Epithelial cell of proximal tubule (primary cell): ENCODE measurements at places on chromosomes 3 and 15.

- DNase-seq, result peak; percentile 41
Measured at GRCh38 chr3:169085827-169086226, 577.7 kb downstream of the MECOM start.

- DNase-seq, result no peak
Measured at GRCh38 chr3:11284011-11284410, 11.8 kb downstream of the ATG7 start.

DNA sequence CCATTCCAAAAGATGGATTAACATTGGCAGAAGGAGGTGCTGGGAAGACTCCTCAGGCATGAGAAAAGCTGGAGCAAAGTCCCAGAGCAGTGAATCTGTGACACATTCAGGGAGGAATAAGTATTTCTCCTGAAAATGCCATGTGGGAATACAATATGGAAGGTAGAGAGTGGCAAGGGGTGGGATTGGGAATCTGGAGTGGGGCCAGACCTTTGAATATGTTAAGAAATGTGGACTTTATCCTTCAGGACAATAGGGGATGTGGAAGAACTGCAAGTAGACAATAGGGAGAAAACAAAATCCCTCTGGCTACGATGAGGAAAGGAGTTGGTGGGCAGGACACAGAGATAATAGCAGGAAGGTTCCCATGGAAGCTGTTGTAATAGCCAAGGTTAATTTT lies 305.6 kb upstream of the TGFBR2 start:
- DNase-seq, result no peak

- no peak for DNase-seq
Measured at GRCh38 chr3:144942838-144943197, 971.2 kb downstream of the DIPK2A start.
